ENCODE measurements at places on chromosomes 1 and 21.
A peak's percentile ranks its signal among the peaks of the same experiment; 100 is the strongest.

DNA sequence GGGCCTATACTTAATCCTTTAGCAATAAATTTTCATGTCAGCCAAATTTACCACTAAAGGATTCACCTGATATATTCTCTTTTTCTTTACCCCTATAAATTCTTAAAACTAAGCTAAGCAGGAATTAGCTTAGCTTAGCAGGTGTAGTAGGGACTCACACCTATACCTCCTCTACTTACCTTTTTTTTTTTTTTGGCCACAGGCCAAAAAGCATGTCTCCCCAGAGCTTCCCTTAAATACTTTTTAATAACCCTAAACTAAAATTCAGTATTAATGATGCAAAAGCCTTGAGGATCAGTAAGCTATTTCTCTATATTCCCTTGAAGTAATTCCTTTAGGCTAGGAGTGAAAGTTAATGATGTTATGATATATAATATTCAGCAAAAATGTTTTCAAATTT, 23.2 kb downstream of the PEA15 start:
- ATAC-seq: no peak

GRCh38 chr1:172383536-172383935, 36.9 kb upstream of the C1orf105 start:
- no peak for ATAC-seq

- ATAC-seq: no peak
Observed at GRCh38 chr1:150234309-150234565, 1.7 kb downstream of the ANP32E start.

- ATAC-seq: peak; percentile 41
Observed at GRCh38 chr1:110113551-110113950, 1.3 kb downstream of the UBL4B start.

DNA sequence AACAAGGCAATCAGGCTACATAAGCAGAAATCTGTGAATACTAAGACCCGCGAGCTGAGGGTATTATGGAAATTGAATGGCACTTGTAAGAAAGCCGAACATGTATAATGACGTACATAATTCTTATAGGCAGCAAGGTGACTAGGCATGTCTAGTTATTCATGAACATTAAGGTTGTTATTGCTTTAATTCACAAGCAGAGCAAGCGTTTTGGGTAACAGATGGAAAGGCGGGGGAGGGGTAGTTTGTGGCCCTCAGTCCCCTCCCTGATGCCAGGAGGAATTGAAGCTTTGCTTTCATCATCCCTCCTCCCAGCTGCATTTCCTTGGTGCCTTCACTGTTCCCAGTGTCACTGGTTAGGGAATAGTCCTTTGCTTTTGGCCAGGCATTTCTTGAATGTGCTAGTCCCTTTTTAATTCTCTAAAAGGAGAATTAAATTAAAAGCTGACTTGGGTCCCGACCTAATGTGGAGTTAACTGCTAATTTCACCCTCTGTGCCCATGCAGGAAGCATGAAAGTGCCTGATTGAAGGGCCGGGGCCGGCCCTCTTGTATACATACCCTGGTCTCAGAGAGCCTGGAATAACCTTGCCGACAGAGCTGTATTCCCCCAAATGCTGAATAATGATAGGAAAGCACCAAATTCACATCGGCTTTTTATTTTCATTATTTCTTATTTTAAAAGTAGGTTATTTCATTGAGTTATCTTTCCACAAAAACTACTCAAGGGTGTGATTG, 42.5 kb downstream of the RYR2 start:
- ATAC-seq: no peak

All from esophagus mucosa (tissue), 1 donor.